ENCODE measurements at places on chromosomes 12 and 14. TPM values are rescaled to one million over a fixed set of nuclear protein-coding genes. Genes with fewer than 3 reads are reported as not detected.

Gene DACT1
- 3.2 TPM for total RNA-seq

Gene RPL10L
- total RNA-seq, result not detected

DNA sequence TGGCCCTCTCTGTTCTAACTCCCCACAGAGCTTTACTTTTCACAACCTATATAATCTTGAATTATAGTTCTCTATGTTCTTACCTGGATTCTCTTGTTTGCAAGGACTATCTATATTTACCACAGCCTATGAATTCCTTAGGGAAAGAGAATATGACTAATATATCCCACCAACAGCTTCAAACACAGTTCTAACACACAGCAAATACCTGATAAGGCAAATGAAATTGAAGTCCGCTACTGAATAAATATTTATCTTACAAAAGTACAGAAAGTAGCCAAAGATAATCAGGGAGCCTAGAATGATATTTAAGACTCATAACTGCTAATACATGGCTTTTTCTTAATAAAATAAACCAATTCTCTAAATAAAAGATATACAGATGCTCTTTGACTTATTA lies 165.1 kb downstream of the C12orf42 start:
- H3K4me3 ChIP-seq, result no peak overlapping the region
- H3K27me3 ChIP-seq, result peaks cover 10% of the 10 kb centered on the region
- no peak overlapping the region for H3K27ac ChIP-seq
- no peak for DNase-seq
- H3K36me3 ChIP-seq, result no peaks in the 10 kb centered on the region
- H3K4me1 ChIP-seq, result no peaks in the 10 kb centered on the region

DNA sequence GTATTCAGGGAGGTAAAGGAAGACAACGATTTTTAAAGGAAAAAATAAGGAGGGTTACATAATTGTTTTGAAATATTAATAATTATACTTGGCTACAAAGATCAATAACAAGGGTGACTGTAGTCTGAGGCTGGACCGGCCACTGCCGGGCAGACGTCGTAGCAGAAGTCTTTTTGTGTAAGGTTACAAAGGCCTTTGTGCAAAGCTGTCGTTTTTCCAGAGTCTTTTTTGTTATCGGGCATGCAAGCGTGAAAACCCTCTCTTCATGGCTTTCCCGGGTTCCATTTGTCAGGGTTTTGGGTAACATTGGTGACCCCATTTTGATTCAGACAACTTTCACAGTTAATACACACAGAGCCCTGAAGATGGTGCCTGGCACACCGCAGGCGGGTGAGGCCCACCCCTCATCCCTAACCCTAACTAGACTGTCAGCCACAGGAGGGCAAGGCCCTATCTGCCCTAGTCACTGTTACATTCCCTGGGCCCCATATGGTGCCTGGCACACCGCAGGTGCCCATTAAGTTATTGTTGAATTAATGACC lies 31.3 kb downstream of the RILPL1 start:
- no peaks in the 10 kb centered on the region for H3K36me3 ChIP-seq
- H3K4me3 ChIP-seq, result no peak overlapping the region
- H3K27ac ChIP-seq, result no peak overlapping the region
- H3K4me1 ChIP-seq, result no peaks in the 10 kb centered on the region
- DNase-seq, result no peak

GRCh38 chr14:22493753-22494152 lies 95.3 kb downstream of the DAD1 start:
- no peaks in the 10 kb centered on the region for H3K27me3 ChIP-seq
- H3K36me3 ChIP-seq, result no peaks in the 10 kb centered on the region
- no peaks in the 10 kb centered on the region for H3K4me1 ChIP-seq
- H3K27ac ChIP-seq, result no peak overlapping the region

Data from SJSA1 (cell line).